ENCODE measurements at places on chromosomes 7 and 10. TPM values are rescaled to one million over a fixed set of nuclear protein-coding genes. Genes with fewer than 3 reads are reported as not detected.

The CLDN12 gene
- 1.4 TPM for total RNA-seq

The GRID1 gene
- total RNA-seq = not detected

The MBL2 gene
- total RNA-seq = not detected

The GPR26 gene
- total RNA-seq = not detected

The NAT16 gene
- not detected for total RNA-seq

DNA sequence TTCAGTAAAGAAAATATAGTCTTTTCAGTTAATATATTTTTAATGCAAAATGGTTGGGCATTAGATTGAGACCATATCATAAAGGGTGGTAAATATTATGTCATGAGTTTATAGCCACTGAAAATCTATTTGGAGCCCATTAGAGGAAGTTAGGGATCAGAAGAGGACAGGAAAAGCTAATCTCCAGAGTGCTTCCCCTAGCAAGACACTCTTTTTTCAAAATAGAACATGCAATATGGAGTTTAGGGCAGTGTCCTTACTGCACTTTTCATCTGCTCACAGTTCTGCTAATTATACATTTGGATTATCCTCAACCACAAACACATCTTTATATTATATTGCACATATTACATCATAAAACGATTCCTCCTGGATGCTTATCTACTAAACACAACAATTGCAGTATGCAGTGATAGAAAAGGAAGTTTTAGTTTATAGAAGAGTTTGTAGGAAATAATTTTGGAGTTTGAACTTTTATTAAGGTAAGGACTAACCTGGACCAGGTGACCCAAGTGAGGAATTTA, 159.8 kb downstream of the PHF14 start:
- no peak for DNase-seq
